ENCODE measurements at places on chromosomes 12 and 14.

GRCh38 chr14:36662543-36663403, 1.1 kb downstream of the PAX9 start:
- DNase-seq = no peak

GRCh38 chr14:94129758-94130414, 482 bp upstream of the IFI27L2 start:
- DNase-seq = peak; percentile 56

GRCh38 chr12:121176826-121177529, 33.0 kb upstream of the P2RX4 start:
- DNase-seq = no peak

DNA sequence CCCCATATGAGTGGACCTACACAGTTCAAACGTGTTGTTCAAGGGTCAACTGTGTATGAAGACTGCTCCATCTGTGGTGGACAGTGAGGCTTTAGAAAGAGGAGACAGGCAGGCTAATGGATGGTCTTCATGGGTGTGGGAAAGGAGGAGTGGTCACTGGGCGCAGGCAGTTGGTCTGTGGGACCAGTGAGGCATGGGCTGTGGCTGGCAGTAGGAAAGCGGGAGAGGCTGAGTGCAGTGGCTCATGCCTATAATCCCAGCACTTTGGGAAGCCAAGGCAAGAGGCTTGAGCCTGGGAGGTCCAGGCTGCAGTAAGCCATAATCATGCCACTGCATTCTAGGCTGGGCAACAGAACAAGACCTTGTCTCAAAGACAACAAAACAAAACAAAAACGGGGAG, 2.0 kb upstream of the NR4A1 start:
- no peak for DNase-seq

DNA sequence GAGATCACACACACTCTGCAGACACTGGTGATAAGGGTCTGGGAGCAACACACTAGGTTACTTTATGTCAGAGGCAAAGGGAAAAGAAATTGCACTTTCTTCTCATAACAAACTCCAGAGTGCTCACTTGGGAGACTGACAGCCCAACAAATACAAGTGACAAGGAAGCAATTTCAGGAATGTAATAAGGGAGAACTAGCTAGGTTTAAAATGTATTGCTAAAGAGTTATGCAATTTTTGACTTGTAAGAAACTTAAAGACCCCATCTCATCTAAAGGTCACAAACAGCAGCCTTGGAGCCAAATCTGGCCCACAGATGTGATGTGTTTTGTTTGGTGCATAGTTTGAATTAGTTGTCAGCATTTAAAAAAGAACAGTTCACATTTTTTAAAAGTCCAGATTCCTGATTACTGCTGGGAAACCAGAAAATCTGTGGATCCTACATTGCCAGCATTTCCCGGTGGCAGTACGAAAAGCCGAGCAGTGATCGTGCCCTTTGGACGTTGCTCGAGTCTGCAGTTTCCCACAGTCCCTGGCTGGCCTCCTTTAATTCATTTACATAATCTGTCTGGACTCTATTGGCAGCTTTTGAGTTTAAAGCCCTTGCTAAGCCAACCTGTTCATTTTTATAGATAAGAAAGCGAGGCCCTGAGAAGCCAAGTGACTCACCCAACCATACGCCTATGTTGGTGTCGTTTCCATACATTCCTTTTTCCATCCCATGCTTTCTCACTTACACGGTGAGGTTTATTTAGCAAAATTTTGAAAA, 42.0 kb upstream of the ETV6 start:
- no peak for DNase-seq

- DNase-seq = no peak
Measured at GRCh38 chr12:120237360-120238171, 28.0 kb downstream of the PXN start.

DNA sequence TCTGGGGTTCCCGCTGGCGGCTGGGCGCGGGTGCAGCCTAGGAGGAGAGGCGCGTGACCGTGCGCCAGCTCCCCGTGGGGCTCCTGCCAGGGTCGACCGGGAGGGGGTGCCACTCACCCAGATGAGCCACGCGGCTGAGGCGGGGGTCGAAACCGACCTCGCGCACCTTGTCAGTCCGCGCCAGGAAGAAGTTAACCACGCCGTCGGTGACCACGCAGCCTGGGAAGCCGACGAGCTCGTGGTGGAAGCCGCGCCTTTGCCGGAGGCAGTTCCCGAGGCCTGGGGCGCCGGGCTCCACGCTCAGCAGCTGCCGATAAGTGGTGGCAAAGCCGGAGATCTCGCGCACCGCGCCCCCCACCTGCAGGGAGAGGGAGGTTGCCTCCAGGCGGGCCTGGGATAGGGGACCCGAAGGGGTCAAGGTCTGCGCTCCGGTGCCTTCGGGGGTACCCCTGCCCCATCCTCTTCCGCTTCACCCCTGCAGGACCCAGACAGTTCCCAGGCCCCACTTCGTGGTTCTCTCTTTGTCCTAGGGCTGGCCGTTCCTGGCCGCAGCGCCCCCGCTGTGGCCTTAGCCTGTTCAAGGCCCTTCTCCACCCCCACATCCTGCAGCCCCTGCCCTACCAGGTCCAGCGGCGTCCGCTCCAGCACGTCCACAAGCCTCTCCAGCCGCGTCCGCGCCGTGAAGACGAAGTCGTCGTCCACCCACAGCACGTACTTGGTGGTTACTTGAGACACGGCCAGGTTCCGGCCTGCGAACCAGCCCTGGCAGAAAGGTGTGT, 5.3 kb downstream of the B4GALNT1 start:
- DNase-seq = no peak

- DNase-seq = no peak
Measured at GRCh38 chr12:110104188-110105094, 19.7 kb upstream of the IFT81 start.

DNA sequence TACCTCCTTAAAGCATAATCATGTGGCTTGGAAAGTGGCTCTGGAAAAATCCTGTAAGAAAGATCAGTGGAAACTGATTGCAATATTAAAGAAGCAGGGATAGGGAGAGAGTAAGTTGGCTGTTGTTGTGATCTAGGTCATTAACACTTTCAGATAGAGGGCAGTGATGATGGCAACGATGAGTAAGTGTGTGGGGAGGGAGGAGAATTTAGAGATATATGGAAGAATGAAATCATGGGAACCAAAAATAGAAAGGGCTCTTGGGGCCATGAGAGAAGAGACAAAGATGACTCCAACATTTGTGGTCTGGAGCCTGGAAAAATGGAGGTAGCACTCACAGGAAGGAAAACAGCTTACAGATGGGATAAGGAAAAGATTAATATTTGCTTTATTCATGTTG, 23.3 kb downstream of the SNRPF start:
- no peak for DNase-seq

GRCh38 chr12:50458606-50459005, 46.2 kb upstream of the DIP2B start:
- no peak for DNase-seq

DNA sequence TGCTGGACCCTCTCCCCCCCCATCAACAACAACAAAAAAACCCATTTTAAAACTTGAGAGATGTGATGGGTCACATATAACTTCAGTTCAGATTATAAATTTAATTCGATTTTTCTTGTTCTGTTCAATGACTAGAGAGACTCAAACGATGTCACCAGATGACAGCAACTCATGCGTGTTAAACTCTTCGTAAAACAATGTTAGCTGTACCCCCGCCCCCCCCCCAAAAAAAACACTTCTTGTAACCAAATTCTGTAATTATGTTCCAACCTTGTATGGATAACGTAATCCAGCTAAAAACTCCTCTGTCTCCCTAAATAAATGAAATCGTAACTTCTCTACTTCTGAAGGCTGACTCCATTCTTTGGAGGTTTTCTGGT, 614 bp upstream of the NACA start:
- DNase-seq = no peak

DNA sequence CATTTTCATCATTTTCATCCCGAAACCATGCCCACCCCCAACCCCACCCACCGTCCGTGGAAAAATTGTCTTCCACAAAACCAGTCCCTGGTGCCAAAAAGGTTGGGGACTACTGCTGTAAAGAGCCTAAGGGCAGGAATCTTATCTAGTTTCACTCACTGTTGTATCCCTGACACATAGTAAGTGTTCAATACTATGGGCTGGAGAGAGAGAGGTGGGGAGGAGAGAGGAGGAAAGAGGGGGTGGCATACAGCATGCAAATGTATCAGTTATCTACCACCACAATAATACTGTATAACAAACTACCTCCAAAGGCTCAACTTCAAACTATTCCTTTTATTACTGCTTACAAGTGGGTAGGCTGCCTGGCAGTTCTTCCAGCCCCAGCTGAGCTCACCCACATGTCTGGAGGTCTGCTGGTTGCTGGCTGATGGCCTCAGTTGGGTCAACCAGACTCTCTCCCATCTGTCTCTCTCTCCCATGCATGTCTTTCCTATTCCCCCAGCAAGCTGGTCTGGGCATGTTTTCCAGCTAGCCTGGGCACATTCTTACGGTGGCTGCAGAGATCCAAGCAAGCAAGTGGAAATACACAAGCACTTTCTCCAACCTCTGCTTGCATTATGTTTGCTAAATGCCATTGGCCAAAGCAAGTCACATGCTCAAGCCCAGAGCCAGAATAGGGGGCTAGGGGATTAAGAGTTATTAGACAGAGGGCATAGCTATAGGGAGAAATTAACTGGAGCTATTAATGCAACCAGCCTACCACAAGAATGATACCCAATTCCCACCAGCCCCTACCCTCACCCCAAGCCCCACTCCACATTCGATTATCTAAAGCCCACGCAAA, 31.6 kb upstream of the FICD start:
- DNase-seq = no peak

DNA sequence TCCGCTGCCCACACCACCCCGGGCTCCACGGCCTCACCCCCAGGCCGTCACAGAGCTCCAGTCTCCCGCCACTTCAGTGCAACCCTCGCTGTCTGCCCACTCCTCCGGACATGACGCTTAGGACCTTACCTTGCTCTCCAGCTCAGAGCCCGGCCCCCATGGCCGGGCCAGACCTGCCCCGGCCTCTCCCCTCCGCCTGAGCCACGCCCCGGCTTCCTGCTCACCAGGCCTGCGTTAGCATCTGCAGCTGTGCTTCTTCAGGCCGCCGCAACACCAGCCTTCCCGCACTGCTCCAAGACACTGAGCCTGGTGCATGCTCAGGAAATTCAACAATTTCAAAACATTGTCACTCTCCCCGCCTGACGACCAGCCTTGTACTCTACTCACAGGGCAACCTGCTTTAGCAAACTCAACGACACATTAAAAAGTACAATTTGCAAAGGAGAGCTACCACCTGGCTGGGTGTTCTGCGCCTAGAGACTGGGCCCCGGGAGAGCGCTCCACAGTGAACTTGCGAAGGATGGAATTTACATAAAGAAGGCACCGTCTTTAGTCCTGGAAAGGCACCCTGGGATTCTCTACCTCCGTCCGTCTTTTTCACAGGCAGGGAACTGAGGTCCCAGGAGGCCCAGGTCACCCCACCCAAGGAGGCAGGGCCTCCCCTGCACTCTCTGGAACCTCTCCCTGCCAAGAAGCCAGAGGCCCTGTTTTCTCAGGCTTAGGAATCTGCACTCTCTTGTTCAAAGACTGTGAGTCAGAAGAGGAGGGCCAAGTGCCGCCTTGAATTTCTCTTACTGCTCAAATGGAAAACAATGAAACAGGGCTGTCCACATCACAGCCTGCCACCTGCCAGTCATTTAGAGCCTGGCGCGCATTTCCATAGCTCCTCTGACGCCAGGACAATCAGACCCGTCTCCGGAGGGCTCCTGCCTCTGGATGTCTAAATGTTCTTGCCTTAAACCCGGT, 51.3 kb downstream of the STX2 start:
- no peak for DNase-seq

DNA sequence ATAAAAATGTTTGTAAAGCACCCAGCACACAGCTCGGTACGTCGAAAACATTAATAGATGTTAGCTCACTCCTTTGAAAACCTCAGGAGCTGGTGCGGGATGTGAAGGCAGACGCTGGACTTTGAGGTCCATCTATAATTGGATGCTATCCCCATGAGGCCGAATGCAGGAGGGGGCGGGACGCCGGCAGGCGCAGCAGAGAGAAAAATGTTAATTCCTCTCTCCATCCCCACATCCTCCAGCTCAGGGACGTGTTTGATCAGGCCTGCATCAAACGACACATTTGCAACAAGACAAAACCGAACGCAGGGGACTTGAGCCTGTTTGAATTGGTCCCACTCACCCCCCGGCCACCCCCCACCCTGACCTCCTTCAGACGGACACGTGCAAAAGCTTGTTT, 231.0 kb downstream of the RBM19 start:
- DNase-seq = no peak

- no peak for DNase-seq
Measured at GRCh38 chr12:65756956-65757511, 67.2 kb upstream of the HMGA2 start.

GRCh38 chr12:52082988-52083637, 3.6 kb downstream of the SMIM41 start:
- DNase-seq = no peak

GRCh38 chr14:67970923-67971322, 151.3 kb downstream of the RAD51B start:
- no peak for DNase-seq

DNA sequence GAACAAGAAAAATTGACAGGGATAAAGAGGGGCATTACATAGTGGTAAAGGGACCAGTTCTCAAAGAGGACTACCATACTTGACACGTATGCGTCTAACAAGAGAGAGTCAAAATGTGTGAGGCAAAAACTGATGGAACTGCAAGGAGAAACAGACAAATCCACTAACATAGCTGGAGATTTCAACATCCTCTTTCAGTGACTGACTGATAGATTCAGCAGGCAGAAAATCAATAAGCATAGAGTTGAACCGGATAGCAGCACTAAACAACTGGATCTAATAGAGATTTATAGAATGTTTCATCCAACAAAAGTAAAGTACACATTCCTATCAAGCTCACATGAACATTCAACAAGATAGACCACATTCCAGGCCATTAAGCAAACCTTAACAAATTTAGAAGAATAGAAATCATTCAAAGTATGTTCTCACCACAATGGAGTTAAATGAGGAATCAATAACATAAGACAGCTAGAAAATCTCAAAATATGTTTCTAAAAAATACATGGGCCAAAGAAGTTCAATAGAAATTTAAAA, 16.1 kb upstream of the CRACR2A start:
- DNase-seq = no peak

- no peak for DNase-seq
Measured at GRCh38 chr14:31414190-31414833, 6.0 kb downstream of the HEATR5A start.

GRCh38 chr14:103627073-103628025, 1.7 kb upstream of the KLC1 start:
- no peak for DNase-seq

DNA sequence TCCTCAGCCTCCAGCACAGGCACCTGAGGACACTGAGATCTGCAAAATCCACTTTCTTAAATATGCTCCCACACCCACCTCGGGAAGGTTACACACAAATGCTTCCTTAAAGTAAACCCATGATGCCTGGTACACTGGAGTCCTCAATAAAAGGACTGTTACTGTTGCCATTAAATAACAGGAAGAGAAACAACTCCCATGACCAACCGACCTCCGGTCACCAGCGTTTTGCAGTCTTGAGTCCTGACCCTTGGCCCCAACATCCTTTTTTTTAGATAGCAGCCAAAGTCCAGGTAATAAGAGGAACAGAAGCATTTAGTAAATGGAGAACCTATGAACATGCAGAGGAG, 42.4 kb downstream of the ITPK1 start:
- DNase-seq = no peak

- no peak for DNase-seq
Measured at GRCh38 chr14:32738206-32738871, 200.3 kb upstream of the NPAS3 start.

- DNase-seq = no peak
Measured at GRCh38 chr14:64952598-64953309, 10.2 kb upstream of the GPX2 start.

GRCh38 chr14:104795781-104796686, 486 bp upstream of the AKT1 start:
- no peak for DNase-seq

- no peak for DNase-seq
Measured at GRCh38 chr12:50213439-50213838, 46.3 kb upstream of the CERS5 start.
